ENCODE measurements at places on chromosomes 2 and 18.
A peak's percentile ranks its signal among the peaks of the same experiment; 100 is the strongest.

- peak; percentile 21 for DNase-seq
Measured at GRCh38 chr2:214807653-214808052, 1.8 kb downstream of the BARD1 start.

- no peak for DNase-seq
Measured at GRCh38 chr2:55119711-55120487, 69.6 kb upstream of the RTN4 start.

DNA sequence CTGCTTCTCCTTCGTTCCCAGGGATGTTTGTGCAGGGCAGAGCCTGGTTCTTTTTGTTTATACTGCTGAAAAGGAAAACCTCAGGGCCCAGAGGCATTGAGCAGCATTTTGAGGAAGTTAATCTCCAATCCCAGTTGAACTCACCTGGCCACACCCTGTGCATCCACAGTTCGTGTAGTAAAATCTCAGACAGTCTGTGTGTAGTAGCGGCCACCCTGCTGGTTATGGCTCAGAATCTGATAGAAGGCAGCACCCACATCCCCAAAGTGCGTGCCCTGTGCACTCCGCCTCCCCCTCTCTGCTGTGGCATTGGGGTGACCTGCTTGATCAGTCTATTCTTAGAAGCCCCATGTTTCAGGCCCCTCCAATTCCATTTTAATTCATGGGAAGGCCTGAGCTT is 10.9 kb downstream of the TRIB2 start:
- no peak for DNase-seq

DNA sequence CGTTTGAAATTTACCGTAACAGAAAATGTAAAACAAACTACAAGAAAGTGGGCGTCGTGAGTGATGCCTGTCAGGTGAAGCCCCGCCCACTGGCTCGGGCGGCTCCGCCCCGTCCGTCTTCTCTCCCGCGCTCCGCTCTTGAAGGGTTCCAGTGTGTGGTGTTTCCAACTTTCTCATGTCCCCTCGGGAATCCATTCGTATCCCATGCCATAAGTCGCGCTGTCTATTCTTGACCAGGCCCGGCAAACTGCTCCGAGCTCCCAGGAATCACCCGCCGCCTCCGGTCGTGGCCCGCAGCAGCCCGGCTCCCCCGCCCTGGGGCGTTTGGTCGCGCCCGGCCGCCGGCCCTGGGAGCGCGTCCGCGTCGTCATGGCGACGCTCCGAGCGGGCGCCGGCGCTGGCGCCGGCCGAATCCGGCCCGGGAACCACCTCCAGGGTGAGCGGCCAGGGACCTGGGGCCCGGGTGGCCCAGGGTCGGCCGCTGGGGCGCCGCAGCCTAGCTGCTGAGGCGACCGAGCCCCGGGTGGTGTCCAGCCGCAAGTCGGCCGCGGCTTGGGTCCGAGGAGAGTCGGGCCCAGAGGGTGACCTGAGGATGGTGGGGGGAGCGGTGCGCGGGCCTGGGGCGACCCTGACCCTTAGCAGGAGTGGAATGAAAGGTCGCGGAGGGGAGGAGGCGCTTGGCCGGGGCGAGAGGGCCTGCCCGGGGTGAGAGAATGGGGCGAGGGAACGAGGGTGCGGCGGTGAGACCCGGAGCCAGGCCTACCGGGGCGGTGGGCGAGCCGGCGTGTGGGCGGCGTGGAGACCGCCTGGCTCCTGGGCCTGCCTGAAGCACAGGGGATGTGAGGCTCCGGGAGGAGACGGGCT is at the start of gene CFAP221:
CFAP221 (plus strand) TSS at position 375 of the 864 bp plus-strand sequence. CDS start 1,683 bp downstream, outside the sequence.
- peak; percentile 79 for DNase-seq

DNA sequence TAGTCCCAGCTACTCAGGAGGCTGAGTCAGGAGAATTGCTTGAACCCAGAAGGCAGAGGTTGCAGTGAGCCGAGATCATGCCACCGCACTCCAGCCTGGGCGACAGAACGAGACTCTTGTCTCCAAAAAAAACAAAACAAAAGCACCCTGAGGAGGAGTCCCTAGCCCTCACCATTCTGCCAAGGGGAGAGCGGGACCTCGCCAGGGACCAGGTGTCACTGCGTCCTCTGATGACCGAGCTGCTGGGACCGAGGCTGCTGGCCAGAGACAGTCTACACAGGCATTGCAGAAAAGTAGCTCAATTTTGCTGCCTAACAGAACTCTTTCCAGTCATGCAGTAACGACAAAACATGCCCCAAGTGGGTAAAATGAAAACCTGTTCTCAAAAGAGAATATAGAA is 18.4 kb downstream of the NCK2 start:
- DNase-seq, result no peak

DNA sequence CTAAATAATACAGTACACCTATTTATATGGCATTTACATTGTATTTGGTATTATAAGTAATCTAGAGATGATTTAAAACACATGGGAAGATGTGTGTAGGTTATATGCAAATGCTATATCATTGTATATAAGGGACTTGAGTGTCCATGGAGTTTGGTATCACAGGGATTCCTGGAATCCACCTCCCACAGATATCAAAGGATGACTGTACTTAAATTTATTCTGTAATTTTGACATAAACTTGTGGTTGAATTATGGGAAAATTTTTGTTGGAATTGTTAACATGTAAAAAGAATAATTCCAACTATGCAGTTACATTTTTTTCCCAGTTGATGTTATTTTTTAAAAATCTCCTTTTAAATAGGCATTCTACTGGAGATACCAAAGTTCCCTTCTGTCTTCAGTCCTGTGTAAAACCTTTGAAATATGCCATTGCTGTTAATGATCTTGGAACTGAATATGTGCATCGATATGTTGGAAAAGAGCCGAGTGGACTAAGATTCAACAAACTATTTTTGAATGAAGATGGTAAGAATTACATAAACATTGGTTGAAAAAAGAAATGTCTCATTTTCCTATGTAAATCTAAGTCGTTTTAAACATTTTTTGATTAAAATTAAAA is 24.1 kb downstream of the GLS start:
- no peak for DNase-seq

DNA sequence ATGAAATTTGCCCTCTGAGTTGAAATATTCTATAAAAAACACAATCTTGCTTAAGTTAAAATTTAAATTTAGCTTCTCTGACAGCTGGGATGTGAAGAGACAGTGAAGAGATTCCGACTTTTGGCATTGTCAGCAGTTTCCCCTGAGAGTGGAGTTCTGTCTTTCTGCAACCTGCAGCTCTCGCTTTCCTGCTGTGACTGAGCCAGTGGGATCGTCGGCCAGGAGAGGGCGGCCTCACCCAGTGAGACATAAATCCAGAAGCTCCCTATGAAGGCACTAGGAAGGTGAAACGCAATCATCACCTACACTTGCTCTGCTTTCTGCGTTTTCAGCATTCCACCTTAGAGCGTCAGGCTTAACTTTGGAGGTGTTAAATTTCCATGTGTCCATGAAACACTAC is 75.4 kb upstream of the HNMT start:
- peak; percentile 46 for DNase-seq

GRCh38 chr18:68701353-68701752 is 13.6 kb downstream of the TMX3 start:
- no peak for DNase-seq

DNA sequence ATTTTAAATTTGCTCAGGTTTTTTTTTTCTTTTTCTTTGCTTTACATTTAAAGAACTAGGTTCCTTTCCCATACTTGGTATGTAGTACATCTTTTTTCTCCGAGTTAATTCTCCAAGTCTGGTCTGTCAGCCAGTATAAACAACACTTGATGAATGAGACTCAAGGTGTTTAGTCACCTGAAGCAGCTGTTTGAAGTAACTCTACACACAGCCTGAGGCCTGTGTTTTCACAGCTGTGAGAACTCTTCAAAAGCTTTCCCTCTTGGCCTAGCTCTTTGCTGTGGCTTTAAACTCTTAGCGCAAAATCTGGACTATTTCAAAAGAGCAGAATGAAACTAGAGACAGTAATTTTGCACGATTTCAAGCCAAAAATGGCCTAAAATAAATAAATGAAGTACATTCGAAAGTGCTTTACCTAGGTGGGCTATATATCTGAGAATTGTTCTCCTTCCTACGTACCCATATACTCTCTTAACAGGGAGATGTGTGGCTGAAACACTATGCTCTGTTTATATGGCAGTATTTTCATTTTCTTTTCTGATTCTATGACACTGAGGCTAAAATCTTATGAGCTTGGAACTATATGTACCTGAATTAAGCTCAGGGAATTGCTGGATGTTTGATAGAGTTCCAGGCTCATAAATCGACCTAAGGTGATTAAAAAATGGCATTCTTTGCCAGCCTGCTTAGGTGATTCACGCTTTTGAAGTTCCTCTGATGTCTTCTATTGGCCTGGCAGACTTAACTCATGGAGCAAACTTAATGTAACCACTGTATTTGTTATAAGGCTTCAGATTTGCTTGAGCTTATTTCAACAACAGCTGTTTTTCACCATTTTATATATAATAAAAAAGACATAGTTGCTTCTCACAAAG is 1044.1 kb upstream of the ZEB2 start:
- DNase-seq, result no peak

DNA sequence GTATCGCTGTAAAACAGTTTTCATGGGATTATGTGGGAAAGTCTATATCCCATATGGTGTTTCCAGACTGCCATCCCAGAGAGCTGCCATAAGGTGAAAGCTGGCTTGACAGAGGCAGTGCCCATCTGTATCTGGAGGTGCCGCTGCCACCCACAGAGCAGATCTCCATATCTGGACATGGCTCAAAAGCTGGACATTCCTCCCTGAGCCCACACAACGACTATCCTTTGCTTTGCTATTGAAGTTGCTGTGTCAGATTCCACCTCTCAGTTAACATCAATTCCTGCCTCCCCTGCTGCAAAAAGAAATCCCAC is 55.2 kb downstream of the RND3 start:
- DNase-seq, result no peak

DNA sequence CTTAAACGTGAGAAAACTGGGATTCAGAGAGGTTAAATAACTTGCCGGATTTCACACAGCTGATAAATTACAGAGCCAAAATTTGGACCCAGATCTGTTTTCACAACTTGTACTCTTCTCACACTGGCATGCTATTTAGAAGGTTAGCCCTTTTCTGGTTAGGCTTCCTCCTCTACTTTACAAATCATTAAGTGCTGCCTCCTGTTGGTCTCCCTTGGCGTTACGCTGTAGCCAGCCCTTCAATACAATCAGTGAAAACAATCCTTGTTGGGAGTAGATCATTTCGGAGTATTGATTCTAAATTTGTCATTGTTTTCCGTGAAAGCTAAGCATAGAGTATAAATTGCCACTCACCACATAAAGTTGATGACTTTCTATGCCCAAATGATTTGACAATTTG is 153.5 kb downstream of the ARHGAP15 start:
- no peak for DNase-seq

GRCh38 chr2:163610817-163611556 is 124.8 kb downstream of the FIGN start:
- peak; percentile 4 for DNase-seq
